H4 (cell line): ENCODE measurements at places on chromosomes 1 and 21. TPM values are rescaled to one million over a fixed set of nuclear protein-coding genes. Genes with fewer than 3 reads are reported as not detected.

WLS gene
- total RNA-seq: 139 and 151 TPM in 2 replicates

INSRR gene
- not detected in 2 replicates for total RNA-seq

CD1E gene
- total RNA-seq: not detected in 2 replicates

NOS1AP gene
- total RNA-seq: 0.17 TPM in 1 of 2 replicates, not detected in the other

SMCP gene
- not detected in 2 replicates for total RNA-seq

DDR2 gene
- total RNA-seq: 35.5 and 36.5 TPM in 2 replicates

PDC gene
- total RNA-seq: not detected in 2 replicates

SPATA1 gene
- total RNA-seq: 0.17 TPM in 1 of 2 replicates, not detected in the other

ZNF670 gene
- total RNA-seq: 7.0 and 10.8 TPM in 2 replicates

HSD3B2 gene
- not detected in 2 replicates for total RNA-seq

MCOLN3 gene
- 0.72 and 1.4 TPM in 2 replicates for total RNA-seq

NDUFS2 gene
- total RNA-seq: 101 and 120 TPM in 2 replicates

MLLT11 gene
- total RNA-seq: 49.2 and 65.3 TPM in 2 replicates

AQP10 gene
- not detected in 2 replicates for total RNA-seq

FNBP1L gene
- 13.3 and 14.9 TPM in 2 replicates for total RNA-seq

CHIA gene
- total RNA-seq: not detected in 2 replicates

PRR9 gene
- total RNA-seq: not detected in 2 replicates

SNRPE gene
- total RNA-seq: 224 and 227 TPM in 2 replicates

LRRC71 gene
- not detected in 2 replicates for total RNA-seq
